ENCODE measurements at places on chromosomes 5 and 9. TPM values are rescaled to one million over a fixed set of nuclear protein-coding genes. Genes with fewer than 3 reads are reported as not detected.

Gene SLC24A2
- polyA plus RNA-seq = 1.1 TPM

Gene GFI1B
- 0.39 TPM for polyA plus RNA-seq

Gene MYMK
- 58.2 TPM for polyA plus RNA-seq

Gene PCDHA13
- 0.08 TPM for polyA plus RNA-seq

Gene ZDHHC11B
- polyA plus RNA-seq = 15.7 TPM

Gene PLAC8L1
- 0.73 TPM for polyA plus RNA-seq

Gene MELK
- polyA plus RNA-seq = 7.2 TPM

Gene CMBL
- polyA plus RNA-seq = 119 TPM

Gene BTNL8
- not detected for polyA plus RNA-seq

Gene MARCHF3
- polyA plus RNA-seq = 7.8 TPM

GRCh38 chr5:116938488-116938887 is 363.9 kb upstream of the SEMA6A start:
- no peak for DNase-seq

DNA sequence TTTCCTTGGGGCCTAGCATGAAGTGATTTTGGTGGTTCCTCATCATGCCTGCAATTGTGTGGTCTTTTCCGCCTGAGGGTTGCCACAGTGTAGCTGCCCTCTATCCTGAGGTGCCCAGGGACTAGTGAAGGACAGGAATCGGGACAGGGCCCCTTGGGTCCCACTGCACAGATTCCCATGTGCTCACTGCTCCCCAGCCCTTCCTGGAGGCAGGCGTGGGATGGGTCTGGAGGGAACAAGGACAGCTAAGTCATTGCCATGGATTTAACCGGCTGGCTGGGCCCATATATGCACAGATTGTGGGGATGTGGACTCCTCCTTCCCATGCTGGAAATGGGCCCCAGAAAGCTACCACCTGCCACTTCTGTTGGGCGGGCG is 122.3 kb upstream of the PITX1 start:
- no peak for DNase-seq

DNA sequence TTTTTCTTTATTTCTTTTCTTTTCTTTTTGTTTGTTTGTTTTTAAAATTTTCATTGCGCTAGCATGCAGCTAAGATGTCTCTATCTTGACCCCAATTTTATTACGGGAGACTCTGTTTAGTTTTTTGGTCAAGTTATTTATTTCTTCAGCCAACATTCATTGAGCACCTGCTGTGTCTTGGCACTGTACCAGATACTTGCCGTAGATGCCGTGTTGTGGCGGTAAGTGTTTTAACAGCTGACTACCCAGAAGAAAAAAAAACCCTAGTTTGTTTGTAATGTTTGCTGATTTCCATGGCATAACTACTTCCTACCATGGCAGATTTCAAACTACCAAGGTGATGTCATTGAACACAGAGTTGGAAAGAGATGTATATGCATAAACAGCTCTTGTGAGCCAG is 65.0 kb downstream of the UGCG start:
- DNase-seq = no peak

DNA sequence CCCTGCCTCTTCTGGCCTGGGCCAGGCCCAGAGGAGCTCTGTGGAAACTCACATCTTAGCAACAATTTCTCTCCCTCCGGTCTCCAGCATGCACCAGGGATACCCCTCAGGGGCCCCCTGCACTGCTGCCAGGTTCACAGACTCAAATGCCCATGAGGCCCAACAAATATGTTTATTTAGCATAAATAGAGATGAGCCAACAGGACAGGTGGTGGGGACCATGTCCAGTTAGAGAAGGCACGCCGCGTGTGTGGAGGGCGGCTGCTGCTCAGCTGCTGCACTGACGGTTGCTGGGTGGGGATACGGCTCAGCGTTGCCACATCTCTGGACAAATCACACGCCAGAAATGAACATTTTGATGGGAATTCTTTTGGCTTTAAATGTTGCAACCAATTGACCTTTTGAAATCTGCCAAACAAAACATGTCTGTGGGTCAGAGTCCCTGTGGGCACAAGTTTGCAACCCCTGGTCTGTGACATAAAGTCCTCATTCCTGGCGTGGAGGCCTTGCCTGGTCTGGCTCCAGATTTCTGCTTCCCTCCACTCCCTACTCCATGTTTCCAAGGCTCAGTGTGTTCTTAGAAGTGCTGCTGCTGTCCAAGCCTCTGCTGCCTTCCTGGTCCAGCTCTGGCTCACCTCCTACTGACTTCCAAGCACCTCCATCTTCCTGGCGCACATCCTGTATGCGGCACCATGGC is 88.9 kb downstream of the AMBP start:
- DNase-seq = no peak

DNA sequence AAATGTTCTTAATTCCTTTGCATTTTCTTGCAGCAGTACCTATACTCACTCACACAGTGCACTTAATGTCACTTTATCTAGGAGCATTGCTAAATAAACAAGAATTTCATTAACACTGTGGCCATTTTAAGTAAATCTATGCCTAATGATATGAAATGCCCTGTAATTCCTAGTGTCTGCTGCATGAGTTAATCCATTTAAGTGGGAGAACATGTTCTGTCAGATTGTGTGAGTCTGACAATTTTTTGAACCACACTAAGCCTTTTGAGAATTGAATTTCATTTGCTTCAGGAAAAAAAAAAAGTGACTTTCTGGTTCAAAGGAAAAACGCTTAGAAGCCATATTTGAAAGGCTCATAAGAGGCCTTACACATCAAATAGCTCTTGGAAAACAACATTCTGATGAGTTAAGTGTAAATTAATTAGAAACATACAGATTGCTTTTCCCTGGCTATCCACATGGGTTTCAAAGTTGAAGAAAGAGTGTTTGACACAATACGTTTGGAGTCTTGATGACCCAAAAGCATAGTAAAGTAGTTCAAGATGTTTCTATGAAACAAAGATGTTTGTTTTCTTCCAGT is 446.7 kb upstream of the GRAMD2B start:
- peak; percentile 26 for DNase-seq

DNA sequence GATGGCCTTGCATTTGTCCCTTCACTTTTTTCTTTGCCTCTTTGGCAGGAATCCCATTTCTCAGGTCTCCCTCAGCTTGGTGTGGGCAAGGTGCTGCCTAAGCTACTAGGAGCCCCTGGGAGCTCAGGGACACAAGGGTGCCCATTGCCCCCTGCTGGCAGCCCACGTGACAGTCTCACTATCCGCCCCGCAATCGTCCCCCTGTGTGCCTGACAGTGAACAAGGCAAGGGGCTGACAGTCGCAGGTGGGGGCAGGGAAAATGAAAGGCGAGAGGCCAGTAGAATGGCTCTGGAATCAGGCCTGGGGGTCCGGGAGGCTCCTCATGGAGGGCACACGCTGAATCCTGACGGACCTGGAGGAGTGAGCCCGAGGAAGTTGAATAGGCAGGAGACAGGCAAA is 2.0 kb upstream of the PCDH12 start:
- no peak for DNase-seq

GRCh38 chr9:17988489-17988888 is 409.6 kb downstream of the SH3GL2 start:
- DNase-seq = no peak

GRCh38 chr5:97076098-97076497 is 66.3 kb downstream of the LIX1 start:
- no peak for DNase-seq

DNA sequence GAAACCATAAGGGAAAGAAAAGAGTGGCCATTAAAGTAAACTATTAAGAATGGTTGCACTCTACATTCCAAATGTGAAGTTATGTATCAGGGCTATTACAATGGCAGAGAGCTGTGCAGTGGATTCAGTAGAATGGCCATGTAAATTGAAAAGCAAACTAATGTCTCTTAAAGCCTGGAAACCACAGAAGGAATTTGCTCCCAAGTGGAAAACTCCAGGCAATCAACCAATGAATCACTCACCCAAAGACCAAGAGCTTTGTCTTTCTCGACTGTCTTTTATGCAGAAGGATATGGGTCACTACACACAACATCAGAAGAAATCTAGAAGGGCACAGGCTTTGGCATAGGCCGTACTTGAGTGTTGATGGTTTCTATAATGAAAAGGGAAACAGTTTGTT is 114.9 kb downstream of the TLE1 start:
- DNase-seq = no peak

- no peak for DNase-seq
Measured at GRCh38 chr5:140178086-140178410, 3.1 kb downstream of the CYSTM1 start.

- no peak for DNase-seq
Measured at GRCh38 chr5:14996997-14997396, 125.4 kb upstream of the ANKH start.

GRCh38 chr5:80282054-80282453 is 26.2 kb upstream of the SERINC5 start:
- DNase-seq = no peak

GRCh38 chr9:127380479-127380878 is 16.5 kb upstream of the SLC2A8 start:
- no peak for DNase-seq

DNA sequence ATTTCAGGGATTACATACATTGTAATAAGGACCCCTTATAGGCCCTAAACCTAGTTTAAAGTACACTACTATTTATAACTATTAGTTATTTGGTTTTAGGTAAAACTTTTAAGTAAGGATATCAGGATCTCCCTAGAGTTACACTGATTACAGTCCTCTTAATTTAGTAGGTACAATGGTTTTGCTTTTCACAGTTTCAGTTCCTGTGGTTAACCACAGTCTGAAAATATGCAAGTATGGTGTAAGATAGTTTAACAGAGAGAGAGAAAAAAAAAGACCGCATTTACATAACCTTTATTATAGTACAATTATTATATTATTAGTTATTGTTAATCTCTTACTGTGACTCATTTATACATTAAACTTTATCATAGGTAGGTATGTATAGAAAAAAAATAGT is 725.3 kb upstream of the PTPRD start:
- no peak for DNase-seq

GRCh38 chr5:1392801-1393565 is 48.1 kb upstream of the CLPTM1L start:
- no peak for DNase-seq

GRCh38 chr5:111072949-111073682 is 1.6 kb downstream of the TSLP start:
- no peak for DNase-seq

GRCh38 chr9:84846906-84847305 is 177.4 kb downstream of the NTRK2 start:
- no peak for DNase-seq

DNA sequence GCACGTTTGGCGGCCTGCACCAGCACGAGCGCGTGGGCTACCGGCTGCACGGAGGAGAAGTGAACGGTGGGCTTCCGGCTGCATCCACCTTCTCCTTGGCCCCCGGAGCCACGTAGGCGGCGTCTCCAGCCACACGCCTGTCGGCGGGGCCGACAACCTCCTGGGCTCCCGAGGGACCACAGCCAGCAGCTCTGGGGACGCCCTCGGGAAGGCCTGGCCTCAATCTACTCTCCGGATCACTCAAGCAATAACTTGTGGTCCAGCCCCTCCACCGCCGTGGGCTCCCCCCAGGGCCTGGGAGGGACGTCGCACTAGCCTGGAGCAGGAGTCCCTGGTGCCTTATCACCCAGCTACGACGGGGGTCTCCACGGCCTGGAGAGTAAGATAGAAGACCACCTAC is 73.7 kb downstream of the INSL6 start:
- no peak for DNase-seq

GRCh38 chr9:33042473-33042872 is 17.4 kb downstream of the DNAJA1 start:
- DNase-seq = no peak

DNA sequence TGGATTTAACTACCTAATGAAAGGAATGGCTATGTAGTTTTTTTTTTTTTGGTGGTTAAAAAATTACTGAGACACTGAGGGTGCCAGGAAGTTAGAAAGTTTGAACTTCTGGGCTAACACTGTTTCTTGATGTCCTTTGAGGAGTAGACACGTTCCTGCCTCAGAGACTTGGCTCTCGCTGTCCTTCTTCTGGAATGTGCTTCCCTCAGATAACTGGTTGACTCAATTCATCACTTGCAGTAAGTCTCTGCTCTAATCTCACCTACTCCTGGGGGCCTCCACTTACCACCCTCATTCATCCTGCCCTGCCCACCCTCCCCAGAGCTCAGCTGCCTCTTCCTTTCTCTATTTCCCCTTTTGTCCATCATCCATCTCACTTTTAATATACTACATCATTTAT is 167.0 kb downstream of the YTHDC2 start:
- no peak for DNase-seq

DNA sequence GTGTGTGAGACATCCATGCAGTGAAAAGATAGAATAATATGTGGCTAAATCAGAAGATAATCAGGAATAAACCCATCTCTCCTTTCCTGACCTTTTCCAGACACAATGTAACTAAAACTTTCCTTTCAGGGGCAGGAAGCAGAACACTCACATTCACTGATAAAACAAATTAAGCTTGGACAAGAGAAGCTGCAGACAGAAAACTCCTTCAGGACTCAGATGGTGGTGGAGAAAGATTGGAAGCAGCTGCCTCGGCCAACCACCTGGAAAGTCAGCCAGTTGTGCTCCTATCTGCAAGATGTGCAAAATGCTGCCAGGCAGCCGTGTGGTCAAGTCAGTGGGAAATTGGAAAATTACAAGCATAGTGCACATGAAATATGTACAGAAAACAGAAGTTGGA is 26.9 kb downstream of the RASEF start:
- DNase-seq = no peak
